DMS79 (cell line): ENCODE measurements at places on chromosomes 7 and 10.
A peak's percentile ranks its signal among the peaks of the same experiment; 100 is the strongest.

DNA sequence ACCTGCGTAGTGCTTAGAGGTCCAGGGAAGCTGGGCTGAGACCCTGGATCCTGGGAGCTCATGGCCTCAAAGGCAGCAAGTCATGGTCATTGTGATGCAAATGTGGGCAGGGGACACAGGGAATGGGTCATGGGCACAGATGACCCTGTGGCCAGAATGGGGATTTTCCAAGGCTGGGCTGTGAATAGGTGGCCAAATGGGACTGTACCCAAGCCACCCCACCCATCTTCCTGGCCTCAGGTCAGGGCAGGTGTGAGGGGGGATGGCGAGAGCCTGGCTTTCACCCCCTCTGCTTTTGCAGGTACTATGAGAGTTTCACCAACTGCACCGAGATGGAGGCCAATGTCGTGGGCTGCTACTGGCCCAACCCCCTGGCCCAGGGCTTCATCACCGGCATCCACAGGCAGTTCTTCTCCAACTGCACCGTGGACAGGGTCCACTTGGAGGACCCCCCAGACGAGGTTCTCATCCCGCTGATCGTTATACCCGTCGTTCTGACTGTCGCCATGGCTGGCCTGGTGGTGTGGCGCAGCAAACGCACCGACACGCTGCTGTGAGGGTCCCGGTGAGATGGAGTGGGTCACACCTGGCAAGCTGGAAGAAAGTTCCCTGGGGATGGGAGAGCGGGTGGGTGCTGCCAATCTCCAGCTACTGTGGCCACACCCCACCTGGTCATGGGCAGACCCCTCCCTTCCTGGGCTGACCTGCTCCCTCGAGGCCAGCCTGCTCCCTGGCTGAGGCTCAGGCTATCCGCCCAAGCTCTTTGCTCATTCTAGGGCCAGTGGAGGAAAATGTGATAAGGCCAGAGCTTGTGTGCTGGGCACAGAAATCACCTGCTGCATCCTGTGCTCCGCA lies 25.5 kb downstream of the RAMP3 start:
- no peak for DNase-seq

DNA sequence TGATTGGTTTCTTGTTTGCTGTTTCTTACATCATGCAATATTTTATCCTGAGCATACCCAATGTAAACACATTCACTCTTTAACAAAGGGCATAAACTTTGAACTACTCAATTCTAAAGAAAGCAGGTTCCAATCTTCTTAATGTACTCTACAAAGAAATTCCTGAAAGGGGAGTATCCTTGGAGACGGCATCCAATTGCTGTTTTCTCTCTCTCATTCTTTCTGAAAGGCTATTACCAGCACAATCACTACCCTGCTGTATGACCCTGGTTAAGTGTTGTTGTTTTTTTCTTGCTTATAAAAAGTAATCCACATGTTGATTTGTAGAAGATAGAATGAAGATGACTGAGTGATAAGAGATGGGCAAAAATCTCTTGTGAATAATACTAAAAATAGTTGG lies 176.0 kb downstream of the ZNF365 start:
- no peak for DNase-seq

DNA sequence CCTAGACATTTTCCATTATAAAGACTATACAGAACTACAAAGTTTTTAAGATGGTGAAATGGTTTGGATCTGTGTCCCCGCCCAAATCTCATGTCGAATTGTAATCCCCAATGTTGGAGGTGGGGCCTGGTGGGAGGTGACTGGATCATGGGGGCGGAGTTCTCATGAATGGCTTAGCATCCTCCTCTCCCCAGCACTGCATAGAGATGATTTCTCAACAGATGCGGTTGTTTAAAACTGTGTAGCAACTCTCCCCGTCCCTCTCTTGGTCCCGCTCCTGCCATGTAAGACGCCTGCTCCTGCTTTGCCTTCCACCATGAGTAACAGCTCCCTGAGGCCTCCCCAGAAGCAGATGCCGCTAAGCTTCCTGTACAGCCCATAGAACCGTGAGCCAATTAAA lies 1.6 kb downstream of the FAM133B start:
- no peak for DNase-seq

DNA sequence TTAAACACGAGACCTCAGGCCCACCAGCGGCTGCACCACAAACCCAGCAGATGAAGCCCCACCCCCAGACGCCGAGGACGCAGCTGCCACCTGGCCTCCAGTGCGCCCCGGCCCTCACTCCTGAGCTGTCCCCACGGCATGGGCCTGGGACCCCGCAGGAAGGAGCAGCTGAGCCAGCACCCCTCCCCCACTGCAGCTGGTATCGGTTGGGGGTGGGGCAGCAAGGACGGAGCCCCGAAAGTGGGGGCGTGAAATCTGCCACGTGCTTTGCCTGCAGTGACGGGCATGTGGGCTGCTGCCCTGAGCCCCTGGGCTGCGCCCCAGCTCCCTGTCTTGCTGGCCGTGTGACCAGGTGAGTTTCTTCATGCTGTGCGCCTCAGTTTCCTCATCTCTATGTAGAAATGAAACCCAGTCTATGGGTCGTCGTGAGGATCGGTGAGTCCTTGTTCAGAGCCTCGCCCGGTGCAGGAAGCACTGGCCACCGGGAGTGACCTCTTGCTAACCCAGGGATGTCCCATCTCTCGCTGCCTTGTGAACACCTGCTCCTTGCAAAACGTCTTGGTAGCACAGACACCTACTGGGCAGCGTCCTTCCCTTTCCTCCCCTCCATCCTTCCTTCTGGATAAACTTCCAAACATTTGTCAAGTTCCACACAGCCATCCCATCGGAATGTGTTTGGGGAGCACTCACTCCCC lies 32.0 kb downstream of the CFAP46 start:
- DNase-seq: no peak

DNA sequence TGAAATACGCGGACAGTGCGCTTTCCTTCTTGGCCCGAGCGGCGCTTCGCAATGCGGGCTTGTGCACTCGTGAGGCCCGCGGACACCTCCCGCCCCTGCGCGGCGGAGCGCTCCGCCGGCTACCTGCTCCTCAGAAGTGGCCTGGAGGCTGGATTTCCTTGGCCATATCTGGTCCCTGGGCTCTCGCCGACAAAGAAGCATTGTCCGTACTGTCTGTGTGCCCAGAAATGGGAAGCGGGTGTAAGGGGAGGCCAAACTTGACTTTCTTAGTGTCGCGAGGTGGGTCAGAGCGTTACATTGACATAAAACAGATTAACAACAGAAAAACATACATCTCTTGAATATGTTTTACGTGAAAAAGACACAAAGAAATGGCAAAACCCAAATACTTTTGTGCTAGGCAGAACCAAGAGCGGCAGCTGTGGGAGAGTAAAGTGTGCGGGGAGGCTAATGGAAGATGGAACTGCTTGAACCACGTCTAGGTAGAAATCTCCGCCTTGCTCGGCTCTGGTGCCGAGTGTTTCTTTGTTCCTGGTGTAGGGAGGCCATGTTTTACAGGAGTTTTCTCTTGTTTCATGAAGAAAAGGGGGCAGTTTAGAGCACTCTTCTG lies 1.4 kb downstream of the LANCL2 start:
- DNase-seq: peak; percentile 57

- no peak for DNase-seq
Observed at GRCh38 chr7:30929686-30930085, 18.0 kb downstream of the AQP1 start.

GRCh38 chr10:86446987-86447386 lies 74.6 kb downstream of the WAPL start:
- no peak for DNase-seq

GRCh38 chr7:11767148-11767547 lies 64.8 kb downstream of the THSD7A start:
- no peak for DNase-seq

GRCh38 chr10:129045599-129045998 lies 421.4 kb upstream of the MGMT start:
- DNase-seq: no peak

DNA sequence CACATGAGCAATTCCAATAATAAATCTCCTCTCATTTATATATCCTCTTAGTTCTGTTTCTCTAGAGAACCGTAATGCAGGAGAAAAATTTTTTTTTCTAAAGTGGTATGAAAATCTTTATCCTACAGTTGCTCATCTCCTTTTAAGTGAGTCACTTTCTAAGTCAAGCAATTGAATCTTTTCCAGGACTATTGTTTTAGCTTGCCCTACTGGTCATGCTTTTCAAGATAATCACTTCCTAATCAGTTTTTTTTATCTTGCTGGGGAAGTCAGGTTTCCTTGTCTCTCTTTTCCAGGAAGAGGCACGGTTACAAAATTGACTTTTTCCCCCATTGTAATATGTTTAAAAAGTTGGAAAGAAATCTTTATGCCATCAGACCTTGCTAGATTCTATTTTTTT lies 44.0 kb downstream of the INPP5F start:
- DNase-seq: no peak

- DNase-seq: no peak
Observed at GRCh38 chr7:94975336-94975735, 67.9 kb downstream of the PPP1R9A start.

- no peak for DNase-seq
Observed at GRCh38 chr10:5428133-5428532, 15.8 kb downstream of the NET1 start.

GRCh38 chr7:77548206-77548605 lies 11.1 kb downstream of the PTPN12 start:
- DNase-seq: no peak

- DNase-seq: peak; percentile 15
Observed at GRCh38 chr10:132065491-132066105, at the start of gene JAKMIP3. JAKMIP3 (plus strand) TSS chr10:132065946; CDS start chr10:132104809, 38,863 bp downstream.

DNA sequence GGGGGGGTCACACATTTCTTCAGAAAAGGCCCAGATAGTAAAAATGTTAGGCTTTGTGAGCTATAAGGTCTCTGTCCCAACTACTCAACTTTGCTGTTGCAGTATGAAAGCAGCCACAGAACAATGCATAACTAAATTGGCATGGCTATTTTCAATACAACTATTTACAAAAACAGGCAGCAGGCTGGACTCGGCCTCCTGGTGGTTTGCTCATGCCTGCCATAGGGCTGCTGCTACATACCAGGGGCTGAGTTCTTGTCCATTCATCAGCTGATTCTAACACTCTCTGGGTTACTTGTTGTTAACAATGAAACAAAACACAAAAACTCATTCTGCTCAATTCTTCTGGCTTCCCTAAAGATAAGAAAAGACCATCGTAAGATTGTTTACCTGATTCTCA lies 109.4 kb upstream of the ADAM12 start:
- no peak for DNase-seq

GRCh38 chr7:131068604-131069021 lies 259.1 kb upstream of the MKLN1 start:
- no peak for DNase-seq

DNA sequence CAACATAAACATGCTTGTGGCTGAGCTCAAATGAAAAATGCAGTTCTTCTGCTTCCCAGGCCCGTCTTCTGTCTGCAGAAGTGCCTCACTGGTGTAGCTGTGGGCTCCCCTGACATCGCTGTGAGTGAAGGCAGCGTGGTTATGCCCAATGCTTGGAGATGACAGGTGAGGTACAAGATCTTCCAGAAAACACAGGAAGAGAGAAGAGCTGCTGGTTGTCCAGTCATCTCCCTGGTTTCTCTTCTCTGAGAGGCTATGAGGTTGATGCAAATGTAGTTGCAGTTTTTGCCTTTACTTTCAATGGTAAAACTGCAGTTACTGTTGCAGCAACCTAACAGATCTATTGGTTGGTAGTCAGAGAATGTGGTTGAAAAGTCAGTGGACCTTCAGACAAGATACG lies 223.6 kb downstream of the GATA3 start:
- no peak for DNase-seq

GRCh38 chr10:1255600-1256431 lies 199.6 kb downstream of the WDR37 start:
- no peak for DNase-seq

DNA sequence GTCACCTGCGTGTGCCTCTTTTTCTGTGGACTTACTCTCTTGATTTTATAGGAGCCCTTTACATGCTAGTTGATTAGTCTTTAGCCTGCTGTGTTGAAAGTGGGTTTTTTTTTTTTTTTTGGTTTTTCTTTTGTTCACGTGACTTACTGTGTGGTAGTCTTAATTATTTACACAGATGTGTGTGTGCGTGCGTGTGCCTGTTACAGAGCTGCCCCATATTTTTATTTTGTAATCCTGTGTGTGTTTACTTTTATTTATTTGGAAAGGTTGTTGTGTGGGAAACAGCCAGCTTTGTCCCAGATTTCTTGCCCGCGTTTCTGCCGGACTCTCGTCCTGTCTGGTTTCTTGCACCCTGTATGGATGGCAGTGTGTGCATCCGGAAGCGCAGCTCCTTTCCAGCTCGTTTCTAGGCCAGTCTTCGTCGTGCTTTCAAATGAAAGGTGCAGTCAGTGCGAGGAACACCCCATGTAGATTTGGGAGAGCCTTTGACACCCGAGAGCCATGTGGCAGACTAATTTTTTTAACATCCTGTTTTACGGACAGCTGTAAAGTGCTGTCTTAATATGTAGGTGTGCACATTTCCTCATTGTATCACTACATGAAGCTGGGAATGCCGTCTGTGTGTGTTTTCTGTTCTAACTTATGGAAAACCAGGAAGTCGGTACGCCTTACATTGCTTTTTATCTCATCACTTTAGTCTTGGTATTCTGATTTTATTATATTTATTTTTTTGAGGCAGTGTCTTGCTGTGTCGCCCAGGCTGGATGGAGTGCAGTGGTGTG lies 55.6 kb downstream of the DNAJB6 start:
- no peak for DNase-seq

DNA sequence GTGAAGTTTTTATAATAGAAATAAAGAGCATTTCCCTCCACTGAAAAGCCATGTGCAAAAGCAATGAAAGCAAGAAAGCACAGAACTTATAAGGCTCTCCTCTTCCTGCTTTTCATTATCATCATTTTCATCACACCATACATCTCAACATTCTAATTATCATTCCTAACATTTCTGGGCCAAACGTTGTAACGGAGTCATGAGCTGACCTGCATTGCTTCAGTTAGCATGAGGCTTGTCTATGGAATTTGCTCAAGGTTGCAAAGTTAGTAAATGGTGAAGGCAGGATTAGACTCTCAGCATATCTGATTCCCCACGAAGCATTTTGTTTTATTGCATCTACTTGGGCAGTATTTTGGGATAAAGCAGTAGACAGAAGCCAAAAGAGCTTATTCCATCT lies 11.4 kb downstream of the SCIN start:
- no peak for DNase-seq

DNA sequence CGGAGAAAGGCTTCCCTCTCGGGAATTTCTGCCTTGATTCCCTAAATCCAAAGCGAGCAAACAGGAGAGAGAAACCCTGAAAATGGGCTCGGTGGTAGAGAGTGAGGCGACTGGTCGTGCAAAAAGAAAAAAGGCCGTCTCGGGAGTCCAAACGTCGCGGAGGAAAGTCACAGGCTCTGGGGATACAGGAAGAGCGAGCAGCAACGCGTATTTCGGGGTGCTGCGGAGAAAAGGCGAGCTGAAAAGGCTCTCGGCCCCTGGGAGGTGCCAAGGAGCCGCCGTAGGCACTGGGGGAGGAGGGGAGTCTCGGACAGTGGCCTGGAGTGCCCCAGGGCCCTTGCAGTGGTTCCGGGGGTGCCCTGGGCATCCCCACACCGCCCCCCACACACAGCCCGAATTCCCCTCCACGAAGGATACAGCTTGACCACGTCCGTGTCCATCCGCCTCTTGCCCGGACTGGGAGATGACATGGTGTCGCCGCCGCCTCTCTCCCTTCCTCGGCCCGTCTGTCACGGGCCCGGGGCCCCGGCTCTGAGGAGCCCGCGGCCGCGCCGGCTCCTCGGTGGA lies 591 bp downstream of the UBE2H start:
- no peak for DNase-seq

GRCh38 chr7:30984359-30985107 lies 20.8 kb downstream of the GHRHR start:
- DNase-seq: no peak

- no peak for DNase-seq
Observed at GRCh38 chr10:84331091-84331490, 2.7 kb downstream of the CCSER2 start.

GRCh38 chr10:98308669-98309365 lies 40.8 kb upstream of the LOXL4 start:
- DNase-seq: no peak
